EH (cell line): ENCODE measurements at places on chromosomes 5 and 9.

GRCh38 chr5:133756756-133757155 lies 144.4 kb upstream of the FSTL4 start:
- DNase-seq: no peak

DNA sequence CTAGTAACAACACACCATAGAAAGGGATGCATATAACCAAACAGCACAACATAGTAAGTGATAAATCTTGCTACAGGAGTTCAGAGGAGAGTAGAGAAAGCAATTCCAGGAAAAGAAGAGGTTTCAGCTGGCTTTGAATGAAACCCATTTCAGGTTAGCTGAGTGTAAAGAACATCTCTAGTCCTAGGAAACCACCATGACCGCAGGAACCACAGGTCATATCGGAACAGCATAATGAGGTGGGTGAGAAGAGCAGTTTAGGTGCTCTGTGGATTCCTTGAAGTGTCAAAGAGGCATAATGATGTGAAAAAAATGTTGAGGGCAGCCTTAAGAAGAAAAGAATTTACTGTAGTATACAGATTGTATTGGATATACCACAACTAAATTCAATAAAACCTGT lies 507.5 kb downstream of the MTRR start:
- no peak for DNase-seq

- no peak for DNase-seq
Observed at GRCh38 chr5:149583394-149583793, 2.1 kb downstream of the ARHGEF37 start.

DNA sequence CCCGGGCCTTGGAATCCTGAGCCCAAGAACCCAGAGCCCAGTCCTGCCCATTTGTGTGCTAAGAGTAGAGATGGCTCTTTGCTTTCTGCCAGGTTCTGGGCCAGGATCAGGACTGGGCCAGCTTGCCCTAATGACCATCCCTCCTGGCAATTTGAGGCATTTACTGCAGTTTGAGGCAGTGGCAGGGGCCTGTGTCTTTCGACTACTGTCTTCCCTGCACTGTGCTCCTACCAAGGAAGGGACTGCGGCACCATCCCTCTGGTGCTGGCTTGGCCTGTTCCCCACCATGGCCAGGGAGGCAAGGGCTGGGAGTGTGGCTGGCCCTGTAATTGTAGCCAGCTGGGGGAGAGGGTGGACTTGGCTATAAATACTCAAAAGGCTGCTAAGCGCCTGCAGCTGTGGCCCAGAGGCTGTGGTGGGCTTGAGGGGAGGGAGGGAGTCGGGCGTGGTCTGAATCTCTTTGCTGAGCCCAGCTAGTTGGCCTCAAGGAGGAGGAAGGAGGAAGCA lies 4.6 kb downstream of the ENHO start:
- DNase-seq: no peak

GRCh38 chr5:173637340-173637739 lies 20.9 kb upstream of the BOD1 start:
- DNase-seq: no peak

GRCh38 chr5:179195561-179196404 lies 135.6 kb downstream of the ZNF354C start:
- no peak for DNase-seq

GRCh38 chr5:84724683-84725082 lies 340.0 kb upstream of the EDIL3 start:
- DNase-seq: no peak

DNA sequence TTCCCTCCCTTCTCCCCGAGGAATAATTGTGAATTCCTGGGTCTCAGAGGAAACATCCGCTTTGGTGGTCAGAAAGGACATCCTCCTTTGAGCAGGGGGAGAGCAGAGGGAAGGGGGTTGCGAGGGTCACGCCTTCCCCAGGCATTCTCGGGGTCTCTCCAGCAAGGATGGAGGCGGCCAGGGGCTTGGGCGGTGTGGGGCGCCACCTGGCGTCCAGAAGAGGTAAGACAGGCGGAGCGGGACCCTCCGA lies 129.1 kb downstream of the KCNIP1 start:
- DNase-seq: no peak

GRCh38 chr5:177317959-177318377 lies 6.3 kb upstream of the MXD3 start:
- peak; percentile 77 for DNase-seq

DNA sequence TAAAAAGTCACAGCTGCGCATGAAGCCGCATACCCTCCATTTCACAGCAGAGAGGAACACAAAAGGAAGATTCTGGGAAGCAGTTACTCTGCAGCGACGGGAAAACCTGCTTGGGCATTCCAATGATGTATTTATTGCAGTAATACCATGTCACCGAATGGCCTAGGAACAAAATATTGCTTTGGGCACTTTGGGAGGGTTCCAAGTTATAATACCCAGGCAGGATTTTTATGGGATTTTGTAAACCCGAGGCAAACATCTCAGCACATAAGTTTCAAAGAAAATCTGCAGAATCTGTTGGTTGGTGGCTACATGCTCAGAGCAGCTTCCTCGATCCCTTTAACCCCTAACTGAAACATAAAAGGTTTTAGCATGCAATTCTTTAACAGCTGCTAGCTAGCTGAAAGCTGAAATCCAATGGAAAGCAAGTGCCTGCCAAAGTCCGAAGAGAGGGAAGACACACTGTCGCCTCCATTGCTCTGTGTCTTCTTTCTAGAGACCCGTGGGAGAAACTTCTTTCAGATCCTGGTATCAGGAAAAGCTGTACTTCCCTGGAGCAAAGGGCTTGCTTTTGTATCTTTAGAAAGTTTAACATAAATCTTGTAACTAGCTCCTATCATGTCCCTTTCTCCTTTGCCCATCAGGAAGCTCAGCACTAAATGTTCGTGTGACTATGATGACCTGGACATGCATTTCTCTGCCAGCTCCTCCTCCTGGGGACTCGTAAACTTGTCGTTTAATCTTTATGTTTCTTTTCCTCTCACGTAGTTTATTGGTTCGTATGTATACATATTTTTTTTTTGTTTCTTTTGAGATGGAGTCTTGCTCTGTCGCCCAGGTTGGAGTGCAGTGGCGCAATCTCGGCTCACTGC lies 195.0 kb downstream of the MAPKAP1 start:
- DNase-seq: peak; percentile 69

DNA sequence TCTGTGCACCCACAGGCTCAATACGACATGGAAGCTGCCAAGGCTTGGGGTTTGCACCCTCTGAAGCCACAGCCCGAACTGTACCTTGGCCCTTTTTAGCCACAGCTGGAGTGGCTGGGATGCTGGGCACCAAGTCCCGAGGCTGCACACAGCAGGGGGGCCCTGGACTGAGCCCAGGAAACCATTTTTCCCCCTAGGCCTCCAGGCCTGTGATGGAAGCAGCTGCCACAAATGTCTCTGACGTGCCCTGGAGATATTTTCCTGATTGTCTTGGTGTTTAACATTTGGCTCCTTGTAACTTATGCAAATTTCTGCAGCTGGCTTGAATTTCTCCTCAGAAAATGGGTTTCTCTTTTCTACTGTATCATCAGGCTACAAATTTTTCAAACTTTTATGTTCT lies 82.3 kb upstream of the LPAR1 start:
- DNase-seq: peak; percentile 40

- DNase-seq: no peak
Observed at GRCh38 chr9:22622815-22623214, 176.2 kb downstream of the DMRTA1 start.

DNA sequence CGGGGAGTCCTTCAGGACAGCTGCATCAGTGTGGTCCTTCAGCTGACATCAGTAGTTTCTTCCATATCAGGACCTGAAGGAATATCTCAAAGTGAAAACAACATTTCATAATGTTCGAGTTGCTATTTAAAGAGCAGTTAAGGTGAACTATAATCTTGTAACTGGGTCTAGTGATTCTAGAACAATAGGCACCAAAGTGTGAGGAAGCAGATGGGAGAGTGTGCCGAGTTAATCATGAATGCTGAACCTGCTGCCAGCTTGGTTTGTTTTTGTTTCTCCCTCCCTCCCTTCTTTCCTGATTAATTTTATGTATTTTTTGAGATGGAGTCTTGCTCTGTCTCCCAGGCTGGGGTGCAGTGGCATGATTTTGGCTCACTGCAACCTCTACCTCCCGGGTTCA lies 3.6 kb upstream of the PTGR1 start:
- no peak for DNase-seq

GRCh38 chr5:172187118-172188032 lies 649 bp downstream of the STK10 start:
- DNase-seq: peak; percentile 86

- no peak for DNase-seq
Observed at GRCh38 chr5:116785106-116785505, 210.5 kb upstream of the SEMA6A start.

- DNase-seq: no peak
Observed at GRCh38 chr5:170380361-170380951, 8.7 kb downstream of the KCNMB1 start.
